ENCODE measurements at places on chromosomes 5 and 9. TPM values are rescaled to one million over a fixed set of nuclear protein-coding genes. Genes with fewer than 3 reads are reported as not detected.
A peak's percentile ranks its signal among the peaks of the same experiment; 100 is the strongest.

LCN10 gene
- total RNA-seq: 0.55 TPM

SLC27A6 gene
- 2.1 TPM for total RNA-seq

BAAT gene
- not detected for total RNA-seq

DNA sequence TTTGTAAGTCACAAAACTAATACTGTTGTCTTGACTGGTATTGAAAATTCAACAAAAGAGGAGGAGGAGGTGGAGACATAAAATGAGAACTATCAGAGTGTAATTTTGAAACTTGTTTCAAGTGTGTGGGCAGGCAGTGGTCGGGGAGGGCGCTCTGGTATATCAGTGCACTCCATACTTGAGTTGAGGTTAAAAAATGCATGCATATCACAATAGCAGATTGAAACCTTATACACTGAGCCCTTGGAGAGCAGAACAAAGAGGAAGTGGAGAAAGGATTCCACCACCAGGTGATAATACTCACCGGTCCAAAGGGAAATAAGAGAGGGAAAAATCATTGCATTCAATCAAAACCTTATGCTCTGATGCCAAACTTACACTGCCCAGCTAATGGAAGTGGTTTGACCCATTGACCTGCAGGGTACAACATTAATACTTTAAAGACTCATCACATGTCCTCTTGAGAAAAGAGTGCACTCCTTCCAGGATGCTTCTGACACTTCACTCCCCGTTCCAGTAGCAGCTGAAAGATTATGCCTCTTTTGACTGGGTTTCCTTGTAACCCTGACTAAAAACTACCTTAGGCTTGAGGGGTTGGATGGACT lies 79.5 kb upstream of the FAM169A start:
- H3K27me3 ChIP-seq: no peaks in the 10 kb centered on the region
- no peaks in the 10 kb centered on the region for H3K36me3 ChIP-seq
- H3K4me3 ChIP-seq: no peak overlapping the region
- no peak overlapping the region for H3K27ac ChIP-seq

GRCh38 chr9:99335280-99335679 lies 113.2 kb downstream of the SEC61B start:
- H3K27ac ChIP-seq: no peak overlapping the region
- H3K36me3 ChIP-seq: no peaks in the 10 kb centered on the region
- no peaks in the 10 kb centered on the region for H3K27me3 ChIP-seq
- DNase-seq: no peak
- no peak overlapping the region for H3K4me3 ChIP-seq

GRCh38 chr5:149656576-149657182 lies 73.4 kb upstream of the PPARGC1B start:
- H3K4me3 ChIP-seq: no peak overlapping the region
- DNase-seq: no peak
- H3K36me3 ChIP-seq: no peaks in the 10 kb centered on the region
- no peak overlapping the region for H3K27ac ChIP-seq
- no peaks in the 10 kb centered on the region for H3K27me3 ChIP-seq

FOXD4L3 gene
- not detected for total RNA-seq

DNA sequence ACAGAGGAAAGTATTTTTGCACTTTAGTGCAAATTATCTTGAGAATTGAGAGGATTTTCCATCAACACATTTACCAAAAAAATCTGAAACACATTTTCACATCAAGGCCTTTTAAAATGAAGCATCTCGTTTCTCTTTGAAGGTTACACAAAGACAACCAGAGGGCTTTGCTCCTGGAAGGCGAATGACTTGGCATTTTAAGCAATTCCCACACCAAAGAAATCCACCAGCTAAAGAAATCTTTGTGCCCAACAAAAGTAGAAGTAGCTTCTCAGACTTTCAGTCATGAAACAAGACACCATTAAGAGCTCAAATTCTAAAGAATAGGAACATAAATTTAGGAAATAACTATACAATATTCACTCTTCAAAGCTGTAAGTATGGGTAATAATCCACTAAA lies 59.9 kb downstream of the HABP4 start:
- H3K4me1 ChIP-seq: no peaks in the 10 kb centered on the region
- H3K27ac ChIP-seq: no peak overlapping the region
- H3K36me3 ChIP-seq: no peaks in the 10 kb centered on the region
- no peaks in the 10 kb centered on the region for H3K27me3 ChIP-seq
- DNase-seq: no peak
- H3K4me3 ChIP-seq: no peak overlapping the region

FGF10 gene
- total RNA-seq: 5.9 TPM

SYK gene
- total RNA-seq: 7.4 TPM

- no peaks in the 10 kb centered on the region for H3K36me3 ChIP-seq
- no peak for DNase-seq
- no peak overlapping the region for H3K4me3 ChIP-seq
- no peaks in the 10 kb centered on the region for H3K4me1 ChIP-seq
- H3K27me3 ChIP-seq: no peaks in the 10 kb centered on the region
These were observed 1886.9 kb downstream of the EFNA5 start for GRCh38 chr5:105783811-105784210.

GRCh38 chr5:97131921-97132320 lies 10.5 kb downstream of the LIX1 start:
- H3K27ac ChIP-seq: no peak overlapping the region
- no peaks in the 10 kb centered on the region for H3K36me3 ChIP-seq
- H3K27me3 ChIP-seq: no peaks in the 10 kb centered on the region
- no peak overlapping the region for H3K4me3 ChIP-seq
- H3K4me1 ChIP-seq: no peaks in the 10 kb centered on the region
- DNase-seq: no peak

CDKN2A gene
- not detected for total RNA-seq

- no peak for DNase-seq
- no peaks in the 10 kb centered on the region for H3K36me3 ChIP-seq
- no peaks in the 10 kb centered on the region for H3K4me1 ChIP-seq
- H3K4me3 ChIP-seq: no peak overlapping the region
These were observed 2.6 kb upstream of the SEMA6A start for GRCh38 chr5:116577064-116577788.

TMC1 gene
- 0.95 TPM for total RNA-seq

GRCh38 chr5:73564675-73565074 lies 764 bp downstream of the ANKRA2 start:
- peak overlapping the region; percentile 88 for H3K27ac ChIP-seq
- no peaks in the 10 kb centered on the region for H3K27me3 ChIP-seq
- H3K4me1 ChIP-seq: peaks cover 9% of the 10 kb centered on the region

DNA sequence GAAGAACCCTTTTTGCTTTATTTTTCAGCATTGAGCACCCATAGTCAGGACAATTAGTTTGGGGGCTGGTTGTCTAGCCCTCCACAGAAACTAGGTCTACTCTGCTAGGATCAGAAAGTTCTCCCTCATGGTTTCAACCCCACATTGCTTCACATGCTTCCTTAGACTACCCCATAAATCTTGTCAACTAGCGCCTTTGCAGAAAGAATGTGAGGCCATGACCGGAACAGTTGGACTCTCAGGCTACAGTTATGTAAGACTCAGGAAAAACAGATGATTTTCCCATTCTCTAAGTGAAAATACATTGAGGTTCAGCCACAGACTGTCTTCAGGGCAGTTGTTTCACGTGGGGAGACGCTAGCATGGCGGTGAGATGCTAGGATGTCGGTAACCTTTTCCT lies 255.6 kb downstream of the NR3C1 start:
- H3K36me3 ChIP-seq: no peaks in the 10 kb centered on the region
- H3K27ac ChIP-seq: peak overlapping the region; percentile 55
- no peaks in the 10 kb centered on the region for H3K27me3 ChIP-seq
- H3K4me1 ChIP-seq: no peaks in the 10 kb centered on the region
- no peak overlapping the region for H3K4me3 ChIP-seq

GRCh38 chr9:136093995-136094881 lies 851 bp downstream of the NACC2 start:
- H3K27ac ChIP-seq: peak overlapping the region; percentile 93
- no peaks in the 10 kb centered on the region for H3K27me3 ChIP-seq

HAVCR1 gene
- total RNA-seq: not detected

SLC36A3 gene
- total RNA-seq: not detected

CYSRT1 gene
- not detected for total RNA-seq

GRCh38 chr5:79417495-79417894 lies 96.4 kb downstream of the HOMER1 start:
- DNase-seq: no peak
- H3K27me3 ChIP-seq: no peaks in the 10 kb centered on the region
- no peak overlapping the region for H3K4me3 ChIP-seq
- no peak overlapping the region for H3K27ac ChIP-seq

GRCh38 chr9:129604766-129605163 lies 16.1 kb downstream of the C9orf50 start:
- DNase-seq: no peak
- no peaks in the 10 kb centered on the region for H3K36me3 ChIP-seq

GKAP1 gene
- 44.1 TPM for total RNA-seq

GRCh38 chr5:67886761-67887160 lies 328.8 kb upstream of the PIK3R1 start:
- H3K27me3 ChIP-seq: no peaks in the 10 kb centered on the region
- no peak overlapping the region for H3K27ac ChIP-seq
- no peak overlapping the region for H3K4me3 ChIP-seq

GRCh38 chr5:138177941-138178515 lies 402 bp downstream of the BRD8 start:
- H3K27me3 ChIP-seq: no peaks in the 10 kb centered on the region
- H3K36me3 ChIP-seq: no peaks in the 10 kb centered on the region
- DNase-seq: no peak

DNA sequence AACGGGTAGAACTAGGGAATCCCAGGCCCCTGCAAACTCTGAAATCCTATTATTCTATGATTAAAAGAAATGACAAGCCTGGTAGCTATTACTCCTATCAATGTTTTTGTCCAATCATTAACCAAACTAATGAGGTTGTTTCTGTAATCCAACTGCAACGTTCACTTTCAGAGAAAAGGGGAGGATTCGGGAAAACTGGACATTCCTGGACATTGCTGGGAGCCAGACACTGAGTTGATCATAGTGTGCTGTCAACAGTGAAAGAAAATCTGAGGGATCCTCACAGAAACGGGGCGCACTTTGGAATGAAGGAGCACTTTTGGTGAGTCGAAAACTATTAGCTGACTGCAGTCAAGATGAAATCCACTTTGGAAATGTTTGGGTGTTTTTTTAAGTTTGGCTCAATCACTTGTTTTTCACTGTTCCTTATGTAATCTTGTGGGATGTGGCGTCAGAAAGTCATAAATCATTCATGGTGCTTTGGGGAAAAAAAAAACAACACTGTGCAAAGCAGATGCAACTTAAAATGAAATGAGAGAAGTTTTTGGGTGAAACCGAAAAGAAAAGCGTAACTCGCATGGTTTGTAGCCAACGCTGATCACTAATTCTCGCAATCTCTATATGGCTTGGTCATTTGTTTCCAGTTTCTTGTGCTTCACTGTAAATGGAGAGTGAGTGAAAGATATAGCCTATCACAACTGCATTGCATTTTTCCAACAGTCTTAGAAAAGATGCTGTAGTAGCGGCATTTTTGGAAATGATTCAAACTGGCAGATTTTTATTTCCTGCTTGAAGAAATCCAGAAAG lies 51.2 kb upstream of the ADRA1B start:
- DNase-seq: peak; percentile 51
- no peaks in the 10 kb centered on the region for H3K36me3 ChIP-seq
- peak overlapping the region; percentile 8 for H3K4me3 ChIP-seq
- peaks cover 6% of the 10 kb centered on the region for H3K4me1 ChIP-seq
- H3K27me3 ChIP-seq: no peaks in the 10 kb centered on the region
- H3K27ac ChIP-seq: peak overlapping the region; percentile 71

GRCh38 chr9:131692612-131693562 lies 47.0 kb downstream of the RAPGEF1 start:
- no peaks in the 10 kb centered on the region for H3K36me3 ChIP-seq
- no peak overlapping the region for H3K27ac ChIP-seq
- H3K27me3 ChIP-seq: no peaks in the 10 kb centered on the region
- no peaks in the 10 kb centered on the region for H3K4me1 ChIP-seq
- no peak overlapping the region for H3K4me3 ChIP-seq

PCDHA11 gene
- 0.26 TPM for total RNA-seq

DNA sequence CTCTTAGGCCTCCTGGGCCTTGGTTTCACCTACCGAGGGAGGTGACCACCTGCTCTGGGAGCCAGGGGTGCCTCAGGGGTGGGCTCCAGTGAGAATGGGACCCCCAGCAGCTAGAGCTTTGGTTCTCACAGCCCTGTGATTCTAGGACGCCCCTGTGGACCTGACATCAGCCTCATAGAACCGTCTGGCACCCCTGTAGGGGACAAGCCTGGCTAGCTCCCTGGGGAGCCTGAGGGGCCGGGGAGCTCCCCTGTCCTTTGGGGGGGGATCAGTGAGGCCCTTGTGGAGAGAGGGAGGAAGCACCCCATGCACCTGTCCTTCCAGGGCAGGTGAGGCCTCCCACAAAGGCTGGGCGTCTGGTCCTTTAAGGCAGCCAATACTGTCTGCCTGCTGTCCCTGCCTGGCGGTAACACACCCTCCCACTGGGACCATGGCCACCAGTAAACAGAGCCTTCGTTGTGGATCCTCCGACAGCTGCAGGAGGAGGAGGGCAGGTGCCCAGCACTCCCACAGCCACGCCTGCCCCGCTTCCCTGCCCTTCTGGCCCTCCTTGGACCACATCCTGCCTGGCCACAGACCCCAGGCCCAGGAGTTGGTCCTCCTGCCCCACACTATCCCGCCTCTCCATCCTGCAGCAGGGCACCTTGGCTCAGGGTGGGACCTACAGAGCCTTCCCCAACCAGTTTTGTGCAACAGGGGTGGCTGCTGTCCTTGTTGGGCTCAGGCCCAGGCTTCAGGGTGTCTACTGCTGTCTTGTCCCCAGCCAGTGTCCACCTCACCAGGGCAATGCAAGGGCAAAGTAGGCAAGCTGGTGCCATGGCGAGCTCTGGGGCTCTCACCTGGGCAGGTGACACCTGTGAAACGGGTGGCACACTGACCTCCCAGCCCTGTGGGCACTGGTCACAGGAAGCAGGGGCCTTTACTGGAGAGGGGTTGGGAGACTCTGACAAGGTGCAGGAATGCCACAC lies 3.0 kb upstream of the TUBB4B start:
- H3K4me3 ChIP-seq: no peak overlapping the region
- H3K27me3 ChIP-seq: peaks cover under 1% of the 10 kb centered on the region
- H3K4me1 ChIP-seq: peaks cover 9% of the 10 kb centered on the region
- DNase-seq: no peak

DNA sequence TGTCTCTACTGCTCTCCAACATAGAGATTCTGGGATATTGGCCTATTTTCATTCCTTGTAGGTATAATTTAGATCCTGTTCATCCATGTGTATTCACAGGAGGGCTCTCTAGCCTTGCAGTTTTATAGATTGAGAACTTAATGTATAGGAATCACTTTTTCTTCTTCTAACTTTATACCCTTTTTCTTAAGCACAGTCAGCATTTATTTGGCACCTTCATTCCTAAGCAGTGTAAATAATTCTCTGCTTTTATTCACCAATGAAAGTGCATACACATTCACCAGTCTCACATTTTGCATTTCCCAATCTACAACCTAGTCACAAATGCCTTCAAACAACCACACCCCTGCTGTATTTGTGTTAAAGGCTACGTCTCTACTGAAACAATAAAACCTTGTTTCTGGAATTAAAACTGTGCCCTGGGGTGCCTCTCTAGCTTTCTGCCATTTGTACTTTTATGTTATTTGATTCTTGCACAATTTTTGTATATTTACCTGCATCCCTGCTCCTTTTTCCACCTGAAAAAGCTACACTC lies 49.3 kb downstream of the NREP start:
- no peaks in the 10 kb centered on the region for H3K36me3 ChIP-seq
- H3K4me3 ChIP-seq: no peak overlapping the region
- H3K27me3 ChIP-seq: no peaks in the 10 kb centered on the region
- H3K4me1 ChIP-seq: no peaks in the 10 kb centered on the region
- H3K27ac ChIP-seq: no peak overlapping the region

Data from uterus (tissue), 4 donors.